ENCODE measurements at places on chromosomes 11 and 22.

DNA sequence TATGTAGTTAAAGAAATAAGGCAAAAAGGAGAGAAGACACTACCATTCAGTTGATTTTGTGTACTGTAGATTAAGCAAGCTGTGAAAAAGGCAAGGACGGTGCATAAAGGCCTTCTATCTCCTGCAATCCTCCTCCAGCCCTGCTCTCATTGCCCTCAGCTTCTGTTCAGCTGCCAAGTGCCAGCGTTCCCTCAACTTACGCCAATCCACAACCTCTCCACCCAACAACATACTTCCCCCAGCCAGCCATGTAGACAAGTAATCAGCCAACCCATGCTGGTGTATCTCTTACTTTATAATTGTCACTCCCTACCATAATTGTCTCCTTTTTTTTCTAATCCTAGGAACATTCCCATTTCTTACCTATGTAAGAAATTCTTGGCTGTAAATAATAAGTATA, 30.1 kb upstream of the ANO5 start:
- no peak for DNase-seq

GRCh38 chr22:49697047-49697446, 130.6 kb downstream of the BRD1 start:
- DNase-seq: no peak

- DNase-seq: no peak
Measured at GRCh38 chr11:124331873-124332272, 11.9 kb upstream of the OR8D2 start.

GRCh38 chr22:23400286-23400981, 179.7 kb downstream of the IGLL1 start:
- DNase-seq: no peak

DNA sequence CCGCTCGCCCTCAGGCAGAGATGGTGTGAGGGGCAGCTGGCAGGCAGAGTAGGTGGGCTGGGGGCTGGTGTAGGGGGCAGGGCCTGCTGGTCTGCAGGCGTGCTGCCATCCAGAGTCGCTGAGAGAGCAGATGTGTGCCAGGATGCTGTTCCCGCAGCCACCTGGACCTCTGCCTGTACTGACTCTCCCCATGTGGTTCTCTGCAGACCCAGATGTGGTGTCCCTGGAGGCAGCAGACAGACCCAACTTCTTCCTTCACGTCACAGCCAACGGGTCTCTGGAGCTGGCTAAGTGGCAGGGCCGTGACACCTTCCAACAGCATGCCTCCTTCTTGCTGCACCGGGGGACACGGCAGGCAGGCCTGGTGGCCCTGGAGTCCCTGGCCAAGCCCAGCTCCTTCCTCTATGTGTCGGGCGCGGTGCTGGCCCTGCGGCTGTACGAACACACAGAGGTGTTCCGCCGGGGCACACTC, 58.6 kb downstream of the OTOG start:
- no peak for DNase-seq

- no peak for DNase-seq
Measured at GRCh38 chr11:106447631-106448191, 370.2 kb downstream of the AASDHPPT start.

GRCh38 chr11:112863305-112863704, 97.9 kb upstream of the NCAM1 start:
- no peak for DNase-seq

- DNase-seq: no peak
Measured at GRCh38 chr11:126607374-126607773, 251.9 kb downstream of the ST3GAL4 start.

- no peak for DNase-seq
Measured at GRCh38 chr11:121478226-121478894, 25.6 kb upstream of the SORL1-AS1 start.

DNA sequence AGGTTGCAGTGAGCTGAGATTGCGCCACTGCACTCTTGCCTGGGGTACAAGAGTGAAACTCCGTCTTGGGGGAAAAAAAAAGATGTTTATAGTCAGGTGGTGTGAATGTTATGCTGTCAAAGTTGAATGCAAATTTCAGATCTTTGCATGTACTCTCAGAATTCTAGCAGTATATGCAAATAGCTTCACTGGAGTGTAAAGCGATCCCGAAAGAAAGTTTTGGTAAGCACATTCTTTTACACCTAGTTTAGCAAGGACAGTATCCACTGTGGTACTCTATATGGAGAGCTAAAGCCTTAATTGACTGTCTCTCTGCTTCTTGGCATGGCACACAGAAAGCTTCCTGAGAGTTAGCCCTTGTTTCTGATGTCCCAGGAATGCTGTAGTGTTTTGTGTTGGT, 4.0 kb downstream of the JAM3 start:
- DNase-seq: no peak

DNA sequence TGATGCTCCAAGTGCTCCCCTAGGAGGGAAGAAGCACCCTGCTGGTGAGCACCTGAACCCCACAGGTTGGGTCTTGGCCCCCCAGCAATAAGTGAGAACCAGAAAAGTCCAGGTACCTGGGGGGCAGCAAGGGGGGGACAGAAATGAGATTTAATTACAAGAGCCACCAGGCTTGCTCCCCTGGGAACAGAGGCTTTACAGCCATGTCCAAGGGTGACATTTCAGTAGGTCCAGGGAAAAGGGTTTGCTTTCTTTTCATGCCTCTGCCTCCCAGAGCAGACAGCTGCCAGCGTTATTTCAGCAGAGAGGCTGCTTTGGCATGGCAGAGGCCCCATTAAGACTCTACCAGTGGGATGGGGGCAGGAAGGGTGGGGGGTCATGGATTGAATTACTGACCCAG, 437.7 kb downstream of the BUD13 start:
- no peak for DNase-seq

DNA sequence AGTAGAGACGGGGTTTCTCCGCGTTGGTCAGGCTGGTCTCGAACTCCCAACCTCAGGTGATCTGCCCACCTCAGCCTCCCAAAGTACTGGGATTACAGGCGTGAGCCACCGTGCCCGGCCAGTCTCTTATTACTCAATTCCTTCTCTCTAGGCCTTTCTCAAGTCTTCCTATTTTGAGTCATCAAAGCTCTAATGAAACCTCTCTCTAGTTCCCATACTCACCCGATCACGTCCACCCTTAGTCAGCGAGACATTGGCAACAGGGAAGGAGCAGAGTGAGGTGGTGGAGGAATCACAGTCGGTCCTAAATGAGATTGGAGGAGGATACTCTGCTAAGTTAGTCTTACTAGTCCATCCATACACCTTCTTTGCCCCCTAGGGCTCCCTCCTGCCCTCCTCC, 5.0 kb downstream of the BSCL2 start:
- no peak for DNase-seq

DNA sequence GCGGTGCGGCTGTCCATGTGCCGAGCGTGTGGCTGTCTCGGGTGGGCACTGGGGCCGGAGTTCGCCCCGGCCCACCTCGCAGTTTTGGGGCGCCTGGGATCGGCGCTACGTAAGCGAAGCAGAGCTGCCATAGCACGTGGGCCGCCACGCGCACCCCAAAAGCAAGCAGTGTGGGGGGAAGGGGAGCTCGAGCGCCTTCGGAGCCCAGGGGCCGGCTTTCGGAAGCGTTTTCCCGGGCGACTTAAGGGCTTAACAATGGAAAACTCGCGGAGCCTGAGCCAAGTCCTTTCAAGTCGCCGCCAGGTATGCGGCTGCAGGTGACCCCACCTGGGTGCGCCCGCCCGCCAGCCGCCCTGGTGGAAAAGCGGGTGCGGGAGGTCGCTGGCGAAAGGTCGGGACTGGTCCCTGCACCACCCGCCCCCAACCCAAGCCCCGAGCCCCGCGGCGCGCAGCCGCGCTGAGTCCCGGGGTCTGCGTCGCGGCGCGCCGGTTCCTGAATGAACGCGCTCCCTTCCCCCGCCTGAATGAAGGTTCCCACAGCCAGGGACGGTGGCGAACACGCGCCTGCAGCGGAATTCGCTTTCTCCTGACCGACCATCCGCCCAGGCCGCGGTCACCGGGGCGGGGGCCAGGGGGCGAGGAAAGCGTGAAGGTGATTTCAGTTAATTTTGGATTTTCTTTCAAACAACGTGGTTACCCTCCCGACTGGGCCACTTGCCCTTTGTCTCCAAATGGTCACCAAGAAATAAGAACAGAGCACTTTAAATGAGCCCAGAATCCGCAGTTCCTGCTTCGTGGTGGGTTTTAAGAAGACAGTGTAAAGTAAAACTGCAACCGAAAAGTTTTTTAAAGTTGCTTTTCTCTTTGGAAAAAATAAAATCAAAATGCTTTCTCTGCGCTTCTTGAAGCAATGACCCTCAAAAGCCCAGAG, 2.8 kb upstream of the CCND1 start:
- DNase-seq: no peak

GRCh38 chr11:82405421-82405820, 328.2 kb downstream of the FAM181B start:
- DNase-seq: no peak
